DMS53 (cell line): ENCODE measurements at places on chromosomes 3 and 15.

- DNase-seq: no peak
Measured at GRCh38 chr3:87358066-87358465, 81.7 kb upstream of the POU1F1 start.

DNA sequence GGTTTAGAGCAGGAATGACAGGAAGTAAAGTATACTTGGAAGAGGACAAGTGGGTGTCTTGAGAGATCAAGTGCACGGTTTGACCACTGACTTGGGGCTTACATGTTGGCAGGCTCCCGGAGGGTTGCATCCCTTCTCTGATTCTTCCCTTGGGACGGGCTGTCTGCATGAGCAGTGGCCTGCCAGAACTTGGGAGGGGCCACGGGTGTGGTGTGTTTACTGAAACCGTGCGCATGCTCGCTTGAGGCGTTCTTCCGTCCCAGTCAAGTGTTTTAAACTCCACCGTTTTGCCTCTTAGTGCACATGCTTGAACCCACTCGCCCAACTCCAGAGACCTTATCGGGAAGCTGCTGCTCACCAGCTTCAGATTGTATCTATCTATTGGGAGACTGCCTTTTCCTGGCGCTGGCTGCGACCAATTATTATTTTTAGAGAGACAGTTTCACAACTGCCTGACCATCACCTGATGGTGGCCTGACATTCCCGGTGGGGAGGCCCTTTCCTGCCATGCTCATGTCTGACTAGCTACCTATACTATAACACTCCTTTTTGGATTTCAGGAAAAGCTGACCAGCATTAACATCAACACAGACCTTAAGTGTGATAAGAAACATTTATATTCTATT lies 14.9 kb upstream of the C3orf22 start:
- DNase-seq: no peak

- no peak for DNase-seq
Measured at GRCh38 chr3:48082580-48083184, 66.5 kb upstream of the MAP4 start.

DNA sequence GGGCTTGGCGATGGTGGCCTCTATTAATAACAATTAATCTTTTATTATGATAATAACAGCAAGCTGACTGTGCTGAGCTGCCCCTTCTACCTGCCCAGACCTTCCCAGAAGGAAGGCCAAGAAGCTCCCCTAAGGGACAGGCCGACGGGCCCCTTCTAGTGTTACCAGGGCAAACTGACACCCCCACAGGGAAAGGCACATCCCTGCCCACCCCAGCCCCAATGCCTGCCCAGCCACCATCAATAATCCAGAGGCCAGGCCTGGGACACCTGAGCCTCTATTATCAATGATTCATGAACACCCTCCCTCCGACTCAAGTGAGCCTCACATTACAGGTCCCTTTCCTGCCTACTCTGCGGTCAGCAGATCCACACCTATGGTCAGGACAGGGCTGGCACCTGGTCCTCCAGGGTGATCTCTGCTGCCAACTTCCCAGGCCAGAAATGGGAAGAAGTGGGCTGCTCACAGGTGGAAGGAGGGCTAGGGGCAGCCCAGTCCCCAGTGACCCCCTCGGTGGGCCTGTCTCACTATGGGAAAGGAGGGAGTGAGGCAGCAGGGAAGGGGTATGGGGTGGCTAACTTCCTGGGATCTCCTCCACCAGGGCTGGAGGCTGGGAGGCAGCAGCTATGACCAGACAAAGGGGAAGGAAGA lies 1.8 kb downstream of the TWF2 start:
- DNase-seq: peak; percentile 31

DNA sequence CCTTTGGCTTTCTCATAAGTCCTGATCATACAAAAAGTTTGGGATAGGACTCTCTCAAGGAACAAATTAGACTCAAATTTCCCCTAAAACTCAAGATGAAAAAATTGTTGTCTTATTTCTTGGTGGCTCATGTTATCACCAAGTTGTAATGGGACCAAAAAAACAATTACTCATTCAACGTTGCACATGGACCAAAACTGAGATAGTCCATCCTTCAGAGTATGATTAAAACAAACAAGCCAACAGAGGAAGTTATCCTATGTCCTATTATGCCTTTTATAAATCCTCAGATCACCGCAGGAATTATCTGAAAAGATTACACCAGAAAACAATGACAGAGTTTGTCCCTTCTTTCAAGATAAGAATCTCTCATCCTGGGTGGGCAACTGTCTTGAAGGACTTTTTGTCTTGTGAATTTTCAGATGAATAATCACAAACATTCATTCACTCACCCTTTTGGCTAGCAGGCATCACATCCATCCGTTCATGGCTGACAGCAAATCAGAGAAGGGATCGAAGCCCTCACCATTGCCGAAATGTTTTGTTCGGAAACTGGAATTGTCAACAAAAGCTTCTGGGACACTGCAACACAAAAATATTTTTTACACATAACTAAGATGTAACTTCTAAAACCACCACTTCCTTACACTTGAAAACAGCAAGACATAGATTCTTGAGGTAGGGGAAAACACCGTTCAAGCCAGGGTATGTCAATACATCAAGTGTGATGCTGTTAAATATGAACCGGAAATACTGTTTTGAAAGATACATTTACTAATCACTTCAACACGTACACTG lies 90.4 kb downstream of the FOXP1 start:
- DNase-seq: no peak

DNA sequence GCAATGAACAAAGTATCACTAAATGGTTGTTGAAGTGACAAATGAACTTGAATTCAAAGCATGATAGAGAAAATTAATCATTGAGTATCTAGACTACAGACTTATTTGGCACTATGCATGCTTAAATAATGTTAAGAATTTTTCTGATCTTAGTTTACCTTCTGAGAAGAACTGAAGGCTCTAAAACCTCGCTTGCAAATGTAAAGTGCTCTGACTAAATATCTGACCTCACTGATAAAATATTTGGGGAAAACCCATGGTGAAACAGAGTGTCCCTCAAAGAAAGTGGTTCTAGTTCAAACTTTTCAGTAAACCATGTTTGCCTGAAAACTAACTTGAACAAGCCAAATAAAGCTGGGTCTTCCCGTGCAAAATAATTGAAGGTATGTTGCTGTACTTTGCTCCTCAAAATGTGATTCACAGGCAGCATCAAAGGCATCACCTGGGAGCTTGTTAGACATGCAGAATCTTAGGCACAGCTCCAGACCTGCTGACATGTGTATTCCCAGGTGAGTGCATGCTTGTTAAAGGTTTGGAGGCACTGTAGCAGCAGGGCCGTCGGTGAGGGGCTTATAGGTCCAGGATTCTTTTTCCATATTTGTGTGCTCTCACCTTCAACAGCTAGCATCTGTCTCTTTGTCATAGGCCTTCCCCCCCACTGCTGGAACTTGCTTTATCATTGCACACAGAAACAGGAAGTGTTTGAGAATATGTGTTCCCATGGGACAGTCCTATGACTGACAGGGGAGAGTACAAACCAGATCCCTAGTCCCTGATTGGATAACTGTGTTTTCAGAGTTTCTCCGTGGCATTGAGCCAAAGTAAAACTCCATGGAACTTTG lies 524.2 kb upstream of the LMCD1 start:
- DNase-seq: peak; percentile 16

GRCh38 chr3:45915518-45916231 lies 27.6 kb upstream of the CXCR6 start:
- no peak for DNase-seq

DNA sequence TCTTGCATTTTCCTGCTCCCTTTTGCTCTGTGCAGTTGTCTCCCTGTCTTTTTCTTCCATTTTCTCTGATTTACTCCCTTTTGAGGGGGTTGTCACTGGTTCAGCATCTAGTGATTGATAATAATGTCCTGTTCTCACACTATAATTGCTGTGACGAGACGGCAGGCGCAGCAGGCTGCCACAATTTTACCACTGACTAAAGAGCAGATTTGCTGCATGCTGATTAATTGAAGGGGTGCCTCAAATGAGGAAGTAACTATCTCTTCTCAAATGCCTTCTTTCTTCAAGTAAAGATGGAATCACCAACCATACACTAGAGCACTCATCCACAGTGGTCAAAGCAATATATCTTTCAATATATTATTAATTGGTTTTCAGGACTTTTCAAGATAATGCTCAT lies 219.3 kb downstream of the CBLB start:
- DNase-seq: no peak

GRCh38 chr3:182243625-182244024 lies 531.9 kb downstream of the SOX2 start:
- no peak for DNase-seq

DNA sequence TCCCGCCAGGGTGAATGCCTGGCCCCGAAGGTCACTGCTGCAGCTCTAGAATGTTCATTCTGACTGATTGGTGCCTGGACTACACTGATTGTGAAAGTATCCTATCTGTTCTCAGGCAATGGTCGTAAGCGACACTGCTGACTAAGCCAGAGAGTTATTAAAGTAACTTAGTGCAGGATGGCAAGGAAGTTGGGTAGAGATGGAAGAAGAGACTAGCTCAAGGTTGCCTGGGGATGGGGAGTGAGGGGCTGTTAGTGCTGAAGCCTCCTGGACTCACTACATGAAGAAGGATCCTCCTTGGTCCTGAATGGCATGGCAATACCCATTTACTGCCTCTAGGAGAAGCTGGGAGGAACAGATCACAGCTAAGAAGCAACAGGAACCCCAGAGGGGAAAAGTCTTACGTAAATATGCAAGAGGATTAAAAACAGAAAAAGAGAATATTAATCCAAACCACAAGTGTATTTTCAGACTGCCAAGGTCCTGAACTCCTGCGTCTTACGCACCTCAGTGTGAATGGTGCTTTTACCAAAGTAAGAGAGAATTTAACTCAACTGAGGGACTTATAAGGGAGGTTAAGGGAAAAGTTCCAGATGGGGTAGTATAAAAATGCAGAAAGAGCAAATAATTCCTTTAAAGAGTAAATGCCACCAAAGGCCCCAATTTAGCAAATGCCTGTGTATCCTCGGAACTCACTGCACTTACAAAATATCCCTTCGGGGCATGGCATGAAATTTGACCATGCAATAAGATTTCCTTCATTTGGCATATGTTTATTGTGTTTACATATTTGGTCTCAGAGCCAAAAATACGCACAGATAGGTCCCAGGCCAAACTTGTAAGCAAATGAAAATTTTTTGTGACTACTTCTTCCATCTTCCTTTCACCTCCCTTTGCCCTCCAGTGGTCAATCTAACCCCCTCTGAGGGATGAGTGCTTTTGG lies 64.0 kb upstream of the DGKG start:
- DNase-seq: peak; percentile 18

DNA sequence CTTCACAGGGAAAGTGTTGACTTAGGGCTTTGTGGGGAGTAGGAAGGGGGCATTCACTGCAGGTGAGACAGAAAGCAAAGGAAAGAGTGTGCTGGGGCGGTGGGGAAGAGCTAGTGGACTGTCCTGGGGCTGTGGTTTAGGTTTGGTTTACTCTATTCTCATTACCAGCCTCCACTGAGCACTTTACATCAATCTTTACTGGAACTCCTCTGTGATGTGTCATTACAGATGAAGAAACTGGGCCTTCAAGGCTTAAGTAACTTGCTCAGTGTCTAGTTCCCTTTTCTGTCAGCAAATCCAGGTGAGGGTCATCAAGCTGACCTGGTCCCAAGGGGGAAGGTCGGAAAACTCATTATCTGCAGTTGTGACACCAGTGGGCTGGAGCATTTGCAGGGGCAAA lies 120.2 kb upstream of the PFN2 start:
- DNase-seq: no peak

DNA sequence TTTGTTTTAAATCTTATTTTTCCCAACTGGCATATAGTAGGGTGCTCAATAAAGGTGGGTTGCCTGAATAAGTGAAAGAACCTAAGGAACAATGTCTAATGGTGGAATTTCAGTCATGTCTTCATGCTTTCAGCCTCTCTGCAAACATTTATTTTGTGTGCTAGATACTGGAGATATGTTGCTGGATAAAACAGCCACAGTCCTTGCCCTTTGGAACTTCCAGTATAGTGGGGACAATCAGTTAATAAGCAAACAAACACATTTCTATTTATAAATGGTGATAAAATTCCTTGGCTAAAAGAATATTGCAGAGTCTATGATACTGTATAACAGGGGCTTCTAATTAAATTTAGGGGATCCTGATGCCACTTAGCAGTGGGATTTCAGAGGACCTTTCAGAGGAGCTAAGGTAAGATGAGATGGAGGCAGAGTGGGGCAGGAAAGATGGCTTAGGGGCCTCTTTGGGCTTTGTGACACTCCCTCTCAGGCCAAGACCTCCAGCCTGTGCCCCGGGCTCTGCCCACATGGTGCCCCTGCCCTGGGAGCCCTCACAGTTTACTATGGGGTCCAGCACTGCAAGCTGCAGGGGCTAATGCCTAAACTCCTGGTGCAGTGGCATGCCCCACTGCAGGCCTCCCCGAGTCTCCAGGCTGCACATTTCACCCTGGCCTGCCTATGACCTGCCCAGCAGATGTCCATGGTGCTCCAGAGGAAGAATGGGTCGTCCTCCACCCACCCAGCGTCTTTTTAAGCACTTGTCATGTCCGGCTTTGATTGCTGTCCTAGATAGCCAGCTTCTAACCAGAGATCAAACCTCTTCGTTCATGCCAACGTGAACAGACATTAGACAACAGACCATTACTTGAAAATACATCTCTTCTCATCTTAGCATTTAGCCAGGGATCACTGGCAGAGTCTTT lies 61.6 kb upstream of the PRR23C start:
- no peak for DNase-seq

DNA sequence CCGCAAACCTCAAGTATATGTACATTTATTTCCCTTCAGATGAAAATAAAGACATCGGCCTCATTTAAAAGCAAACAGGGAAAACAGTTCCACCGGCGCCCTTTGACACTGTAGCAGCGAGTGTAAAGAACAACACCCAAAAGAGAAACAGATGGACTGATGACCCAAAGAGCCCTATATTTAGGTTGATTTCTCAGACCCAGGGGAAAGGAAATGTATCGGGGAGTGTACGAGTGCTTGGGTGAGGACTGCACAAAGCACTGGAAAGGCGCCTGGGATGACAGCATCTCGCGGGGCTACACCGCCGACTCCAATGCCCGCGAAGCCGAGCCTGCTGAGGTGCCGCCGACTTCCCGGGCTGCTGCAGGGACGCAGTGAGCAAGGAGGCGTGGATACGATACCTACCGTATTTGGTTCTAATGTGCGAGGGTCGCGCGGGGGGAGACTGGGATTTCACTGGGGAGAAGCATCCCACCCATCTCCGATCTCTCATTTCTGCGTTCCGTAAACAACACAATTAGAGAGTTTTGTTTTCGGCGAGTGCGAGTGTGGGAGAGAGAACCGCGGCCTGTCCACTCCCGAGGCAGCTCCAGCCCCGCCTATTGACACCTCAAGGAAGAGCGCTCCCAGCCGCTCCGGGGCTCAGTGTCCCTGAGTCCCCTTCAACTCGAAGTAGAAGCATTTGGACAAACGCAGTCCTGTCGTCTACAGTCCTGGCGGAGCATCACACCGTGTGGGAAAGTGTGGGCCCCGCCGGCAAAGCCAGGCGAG lies 2.0 kb downstream of the MECOM start:
- peak; percentile 68 for DNase-seq

- DNase-seq: peak; percentile 73
Measured at GRCh38 chr15:72009222-72009621, 108.7 kb downstream of the MYO9A start.

- no peak for DNase-seq
Measured at GRCh38 chr3:10489746-10490483, 15.5 kb downstream of the ATP2B2 start.
